Stimulated activated CD8-positive, alpha-beta memory T cell treated with anti-CD3 and anti-CD28 coated beads, Interleukin-15, amount 100 ng/mL, for 48 hours (primary cell): ENCODE measurements at places on chromosomes 7 and 10.

DNA sequence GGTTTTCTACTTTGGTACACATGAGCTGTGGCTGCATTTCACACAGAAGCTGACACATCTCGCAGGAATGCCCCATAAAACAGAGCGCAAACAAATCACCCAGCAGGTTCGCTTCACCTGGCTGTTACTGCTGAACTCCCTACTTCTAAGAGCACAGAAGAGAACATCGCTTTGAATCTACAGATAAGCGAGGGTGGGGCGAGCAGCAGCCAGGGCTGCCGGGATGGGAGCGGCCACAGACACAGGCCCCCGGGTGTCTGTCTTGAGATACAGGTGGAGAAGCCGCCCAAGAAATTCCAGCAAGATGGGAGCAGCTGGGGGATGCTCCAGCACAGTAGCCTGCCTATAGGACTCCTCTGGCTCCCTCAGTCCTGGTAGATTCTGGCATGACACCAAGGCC lies 27.4 kb downstream of the OGDHL start:
- no peak for DNase-seq

DNA sequence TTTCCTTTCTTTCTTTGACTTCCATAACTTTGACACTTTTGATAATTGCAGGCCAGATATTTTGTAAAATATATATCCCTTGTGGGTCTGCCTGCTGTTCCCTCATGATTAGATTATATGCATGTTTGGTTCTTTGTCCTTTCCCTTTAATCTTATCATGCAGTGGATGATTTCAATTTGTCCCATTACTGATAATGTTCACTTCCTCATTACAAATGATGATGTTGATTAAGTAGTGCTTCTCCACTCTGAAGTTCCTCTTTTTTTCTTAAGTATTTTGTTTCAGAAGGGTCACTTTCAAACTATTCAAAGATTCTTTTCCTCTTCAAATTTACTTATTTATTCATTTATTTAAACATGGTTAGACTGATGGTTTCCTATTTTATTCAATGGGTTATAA lies 898.1 kb downstream of the XPNPEP1 start:
- DNase-seq: no peak

DNA sequence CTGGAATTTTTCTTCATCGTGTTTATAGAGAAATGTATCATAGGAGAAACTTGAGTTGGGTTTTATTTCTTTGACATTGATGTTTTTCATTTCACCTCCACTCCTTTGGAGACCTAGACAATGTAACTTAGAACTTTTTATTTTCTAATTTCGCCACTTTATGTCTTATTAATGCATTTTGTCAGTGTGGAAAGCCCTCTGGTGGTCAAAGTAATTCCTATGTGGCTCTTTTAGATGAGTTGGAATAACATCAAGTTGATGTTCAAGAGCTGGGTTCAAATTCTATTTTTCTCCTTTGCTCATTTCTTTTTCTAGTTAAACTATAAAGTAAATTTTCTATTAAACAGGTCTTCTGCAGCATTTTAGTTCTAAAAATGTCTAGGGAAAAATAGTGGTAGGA lies 478.6 kb downstream of the LRMDA start:
- no peak for DNase-seq

- DNase-seq: no peak
These were observed 61.5 kb downstream of the SRPK2 start for GRCh38 chr7:105327201-105327600.

DNA sequence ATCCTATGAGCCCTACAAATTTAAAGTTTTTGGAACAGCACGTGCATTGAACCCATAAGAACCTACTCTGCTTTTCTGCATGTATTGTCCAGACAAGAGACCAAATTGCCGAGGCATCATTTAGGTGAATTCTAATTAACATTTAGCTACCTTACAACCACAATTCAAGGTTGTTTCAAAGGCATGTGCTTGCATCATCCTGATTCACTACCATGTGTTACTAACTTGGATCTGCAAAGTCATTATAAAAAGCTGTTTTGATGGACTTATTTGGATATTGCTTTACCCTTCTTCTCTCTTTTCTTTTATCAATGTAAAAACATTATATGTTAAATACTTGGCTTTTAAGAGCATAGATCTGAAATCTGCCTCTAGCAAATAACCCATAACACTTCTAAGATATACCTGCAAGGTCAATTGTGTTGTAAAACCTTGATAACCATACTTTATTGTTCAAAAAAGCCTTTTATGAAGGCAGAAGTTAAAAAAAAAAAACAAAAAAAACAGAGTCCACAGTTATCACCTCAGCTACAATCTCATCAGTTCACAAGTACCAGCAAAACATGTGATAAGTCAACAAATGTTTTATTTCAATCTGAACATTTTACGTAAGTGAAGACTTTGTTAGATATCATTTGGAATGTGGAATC lies 51.9 kb downstream of the CFTR start:
- no peak for DNase-seq

DNA sequence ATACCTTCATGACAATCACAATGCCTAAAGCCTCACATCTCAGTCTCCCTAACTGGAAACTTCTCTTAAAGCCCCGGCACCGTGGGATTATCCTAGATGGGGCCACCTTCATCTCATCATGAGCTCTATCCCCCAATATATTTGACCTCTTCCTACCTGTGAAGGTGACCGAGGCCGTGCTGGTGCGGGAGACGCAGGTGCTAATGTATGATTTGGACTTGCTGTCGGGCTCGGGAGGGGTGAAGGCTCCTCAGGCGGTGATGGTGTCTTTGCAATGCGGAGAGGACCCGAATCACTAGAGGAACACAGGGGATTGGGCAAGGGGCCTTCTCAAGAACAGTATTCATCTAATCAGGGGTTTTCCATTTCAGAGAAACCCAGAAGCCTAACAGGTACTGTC lies 168.4 kb downstream of the AMPH start:
- no peak for DNase-seq

DNA sequence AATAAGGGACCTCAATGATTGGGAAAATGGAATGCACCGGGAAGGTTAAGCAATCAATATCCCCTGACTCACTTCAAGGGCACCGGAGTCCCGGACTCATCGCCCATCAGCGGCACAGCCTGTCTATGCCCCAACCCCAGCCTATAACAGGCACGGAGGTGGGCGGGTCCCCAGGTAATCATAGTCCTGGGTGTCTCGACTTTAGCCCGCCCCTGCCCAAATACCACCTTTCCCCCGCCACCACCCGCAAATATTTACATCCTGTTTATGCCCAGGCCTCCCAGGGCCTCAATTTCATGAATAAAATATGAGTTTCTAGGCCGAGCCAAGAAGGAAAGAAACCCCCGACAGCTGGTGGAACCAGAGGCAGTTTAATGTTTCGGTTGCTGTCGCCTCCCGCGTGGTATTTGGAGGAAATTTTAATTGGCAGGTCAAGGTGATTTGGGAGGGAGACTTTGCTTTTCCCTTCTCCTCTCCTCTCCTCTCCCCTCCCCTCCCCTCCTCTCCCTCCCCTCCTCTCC lies 15.6 kb upstream of the RFC2 start:
- DNase-seq: no peak

GRCh38 chr7:121541457-121541856 lies 145.3 kb upstream of the FAM3C start:
- DNase-seq: no peak

GRCh38 chr10:121481180-121481579 lies 117.1 kb downstream of the FGFR2 start:
- no peak for DNase-seq

- no peak for DNase-seq
These were observed 6.3 kb downstream of the CALN1 start for GRCh38 chr7:72405871-72406270.

- no peak for DNase-seq
These were observed 10.8 kb upstream of the CSGALNACT2 start for GRCh38 chr10:43127442-43127841.

DNA sequence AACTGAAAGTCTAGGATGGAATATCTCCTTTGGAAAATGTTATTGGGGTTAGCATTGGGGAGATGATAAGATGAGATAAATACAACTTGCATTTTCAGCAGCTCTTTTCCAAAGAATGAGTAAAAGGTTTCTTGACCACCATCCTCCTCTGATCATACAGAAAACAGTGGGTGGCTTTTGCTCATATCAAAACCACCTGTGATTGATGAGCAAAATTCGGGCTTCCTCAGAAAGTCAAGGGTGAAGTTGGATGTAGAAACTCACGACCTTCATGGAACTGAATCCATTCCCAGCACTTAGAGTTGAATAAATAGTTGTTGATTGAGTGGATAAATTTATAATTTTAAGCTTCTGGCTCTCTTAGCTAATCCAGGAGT lies 158.4 kb downstream of the DNAJB6 start:
- no peak for DNase-seq

- no peak for DNase-seq
These were observed 185.1 kb upstream of the KLF6 start for GRCh38 chr10:3969876-3970666.

GRCh38 chr7:44398953-44399574 lies 73.7 kb upstream of the CAMK2B start:
- DNase-seq: no peak

DNA sequence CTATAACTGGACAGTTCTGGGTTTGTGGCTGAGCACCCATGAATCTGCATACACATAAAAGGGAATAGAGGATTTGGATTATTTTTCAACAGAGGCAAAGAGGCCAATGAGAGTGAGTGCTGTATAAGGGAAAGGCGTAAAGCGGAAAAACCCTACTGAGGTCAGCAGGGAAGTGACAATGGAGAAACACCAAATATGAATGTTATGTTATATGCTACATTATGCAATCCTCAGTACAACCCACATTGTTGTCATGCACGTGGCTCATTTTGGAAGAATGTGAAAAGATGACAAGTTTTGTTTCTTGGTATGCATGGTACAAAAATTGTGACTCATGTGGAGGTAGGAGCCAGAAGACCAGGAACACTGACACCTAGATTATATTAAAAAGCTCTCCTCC lies 113.6 kb upstream of the AMPH start:
- no peak for DNase-seq

GRCh38 chr7:45192621-45193041 lies 35.0 kb downstream of the RAMP3 start:
- DNase-seq: no peak

DNA sequence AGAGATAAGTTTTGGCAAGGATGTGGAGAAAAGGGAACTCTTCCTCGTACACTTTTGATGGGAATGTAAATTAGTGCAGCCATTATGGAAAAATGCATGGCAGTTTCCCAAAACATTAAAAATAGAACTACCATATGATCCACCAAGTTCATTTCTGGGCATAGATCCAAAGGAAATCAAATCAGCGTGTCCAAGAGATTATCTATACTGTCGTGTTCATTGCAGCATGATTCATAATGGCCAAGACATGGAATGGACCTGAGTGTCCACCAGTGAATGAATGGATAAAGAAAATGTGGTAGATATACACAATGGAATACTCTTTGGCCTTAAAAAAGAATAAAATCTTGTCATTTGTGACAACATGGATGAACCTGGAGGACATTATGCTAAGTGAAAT lies 70.3 kb upstream of the RSU1 start:
- no peak for DNase-seq
